ENCODE measurements at places on chromosomes 2 and 18.

GRCh38 chr2:102130647-102130991, 11.9 kb upstream of the IL1R1 start:
- DNase-seq, result no peak

DNA sequence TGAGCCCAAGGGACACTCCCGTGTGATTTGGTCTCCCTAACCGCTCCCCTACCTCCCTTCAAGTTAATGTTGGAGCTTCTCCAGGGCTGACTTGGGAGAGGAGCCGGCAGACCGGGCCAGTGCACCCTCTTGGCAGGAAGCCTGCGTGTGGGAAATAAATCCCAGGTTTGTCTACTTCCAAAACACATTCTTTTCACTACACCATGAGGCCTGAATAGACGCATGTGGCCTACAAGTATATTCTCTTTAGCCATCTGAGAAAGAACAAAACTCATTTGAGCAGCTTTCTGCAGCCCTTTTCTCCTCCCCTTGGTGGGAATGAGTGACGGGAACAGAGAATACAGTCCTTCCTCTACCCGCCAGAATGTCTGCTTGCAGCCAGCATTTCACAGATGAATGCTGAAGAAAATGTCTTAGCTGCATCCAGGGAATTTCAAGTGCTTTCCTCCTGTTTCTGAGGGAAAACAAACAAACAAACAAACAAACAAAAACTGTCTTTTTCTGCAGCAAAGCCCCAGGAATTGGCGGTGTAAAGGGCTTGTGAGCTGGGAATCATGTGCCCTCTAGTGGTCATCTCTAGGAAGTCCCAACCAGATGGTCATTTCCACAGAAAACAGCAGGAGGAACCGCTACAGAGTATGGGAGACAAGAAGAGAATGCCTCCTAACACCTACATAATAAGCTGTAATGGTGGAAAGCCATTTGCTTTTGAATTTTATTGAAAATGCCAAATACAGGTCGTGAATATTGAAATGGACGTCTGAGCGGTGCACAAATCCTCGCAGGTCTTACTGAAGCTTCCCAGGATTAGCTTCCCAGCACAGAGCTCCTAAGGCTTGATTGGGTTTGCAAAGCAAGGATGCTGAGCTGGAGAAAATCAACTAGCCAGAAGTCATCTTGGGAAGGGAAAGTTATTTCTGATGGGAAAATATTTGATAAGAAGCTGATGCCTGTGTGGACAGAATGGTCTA, 41.2 kb upstream of the DAPL1 start:
- DNase-seq, result peak; percentile 81

DNA sequence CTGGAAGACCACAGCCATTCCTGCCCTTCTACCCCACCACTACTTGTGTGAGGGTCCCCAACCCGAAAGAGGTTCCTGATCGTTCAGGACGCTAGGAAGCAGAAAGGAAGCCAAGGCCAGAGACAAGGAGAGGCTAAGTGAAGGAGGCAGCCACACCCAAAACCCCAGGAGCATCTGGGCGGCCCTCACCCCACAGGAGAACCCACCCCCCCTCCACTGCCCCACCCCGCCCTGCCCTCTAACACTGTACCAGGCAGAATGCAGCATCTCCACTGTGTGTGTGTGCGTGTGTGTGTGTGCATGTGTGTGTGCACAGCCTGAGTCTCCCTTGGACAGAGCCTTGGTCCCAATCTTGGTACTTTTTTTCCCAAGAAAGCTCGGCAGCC, 207.5 kb upstream of the HAAO start:
- no peak for DNase-seq

DNA sequence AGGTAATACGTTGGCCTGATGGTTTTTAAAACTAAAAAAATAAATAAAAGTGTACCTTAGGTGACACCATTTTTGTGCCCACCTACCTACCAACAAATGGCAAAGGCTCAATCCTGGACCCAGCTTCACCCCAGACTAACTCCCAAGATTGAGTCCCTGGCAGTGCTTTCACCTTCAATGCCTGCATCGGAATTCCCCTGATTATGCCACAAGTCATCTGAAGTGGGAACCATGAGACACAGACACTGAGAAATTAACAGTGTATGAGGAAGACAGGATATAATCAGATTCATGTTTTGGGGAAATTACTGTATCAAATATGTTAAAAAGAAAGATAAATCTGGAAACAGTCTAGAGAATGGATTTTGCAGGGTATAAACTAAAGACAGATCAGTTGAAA, 41.6 kb downstream of the ZBTB14 start:
- no peak for DNase-seq

DNA sequence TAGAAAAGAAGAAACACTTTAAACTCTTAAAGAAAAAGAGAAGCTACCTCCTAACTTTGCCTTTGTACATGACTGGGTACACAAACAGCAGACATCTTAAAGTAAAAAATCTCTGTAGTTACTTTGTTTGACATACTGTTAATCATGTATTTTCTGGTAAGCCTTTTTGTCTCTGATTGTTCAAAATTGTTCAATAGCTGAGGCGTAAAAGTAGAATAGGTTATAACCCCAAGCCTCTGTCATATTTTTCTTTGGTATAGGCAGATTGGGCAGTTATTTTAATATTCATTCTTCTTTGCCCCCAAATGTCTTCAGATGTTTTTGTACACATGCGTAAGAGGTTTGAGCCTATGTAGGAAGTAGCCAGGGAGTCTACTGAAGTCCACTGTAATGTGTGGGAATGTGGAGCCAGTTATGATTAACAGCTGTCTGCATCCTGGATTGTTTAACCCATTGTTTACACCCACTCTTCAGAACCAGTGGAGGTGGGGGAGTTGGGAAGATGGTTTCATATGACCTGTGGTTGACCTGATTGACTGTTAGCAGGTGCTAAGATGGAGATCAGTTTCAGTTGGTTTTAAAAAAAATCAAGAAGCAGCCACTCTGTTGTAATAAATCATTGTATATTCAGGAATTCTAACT, 150.5 kb downstream of the TANC1 start:
- peak; percentile 34 for DNase-seq

GRCh38 chr2:83650161-83650560, 808.9 kb downstream of the SUCLG1 start:
- DNase-seq, result no peak

GRCh38 chr2:154497019-154497418, 201.5 kb upstream of the KCNJ3 start:
- DNase-seq, result no peak

- no peak for DNase-seq
Observed at GRCh38 chr18:28736223-28736622, 559.3 kb upstream of the CDH2 start.

DNA sequence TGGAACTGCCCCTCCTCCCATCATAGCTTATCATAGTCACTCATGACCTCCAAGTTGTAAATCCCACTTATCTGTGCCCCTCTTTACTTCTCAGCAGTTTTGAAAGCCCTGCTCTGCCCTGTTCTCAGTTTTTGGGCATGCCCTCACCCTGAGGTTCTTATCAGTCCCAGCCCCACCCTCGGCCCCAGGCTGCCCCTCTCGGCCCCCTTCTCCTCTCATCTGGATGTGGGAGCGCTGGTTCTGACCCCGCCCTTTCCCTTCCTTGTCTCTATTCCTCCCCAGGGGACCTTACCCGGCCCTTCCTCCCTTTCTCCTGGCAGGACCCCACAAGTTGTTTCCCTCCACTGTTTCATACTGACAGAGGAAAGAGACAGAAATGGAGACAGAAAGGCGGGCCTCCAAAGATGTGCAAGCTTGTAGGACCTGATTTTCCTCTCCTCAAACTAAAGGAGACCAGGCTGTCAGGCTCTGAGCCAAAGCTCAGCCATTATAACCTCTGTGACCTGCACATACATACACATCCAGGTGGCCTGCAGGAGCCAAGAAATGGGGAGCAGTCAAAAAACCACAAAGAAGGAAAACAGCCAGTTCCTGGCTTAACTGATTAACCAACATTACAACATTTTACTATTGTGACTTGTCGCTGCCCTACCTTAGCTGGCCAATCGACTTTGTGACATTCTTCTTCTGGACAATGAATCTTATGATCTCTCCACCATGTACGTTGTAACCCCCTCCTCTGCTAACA, 171.0 kb upstream of the HS6ST1 start:
- DNase-seq, result no peak

GRCh38 chr18:22872900-22873537, 60.1 kb upstream of the RBBP8 start:
- DNase-seq, result no peak

GRCh38 chr2:63899639-63900038, 57.9 kb downstream of the UGP2 start:
- no peak for DNase-seq

GRCh38 chr2:219158586-219158985, 2.0 kb downstream of the NHEJ1 start:
- DNase-seq, result no peak

DNA sequence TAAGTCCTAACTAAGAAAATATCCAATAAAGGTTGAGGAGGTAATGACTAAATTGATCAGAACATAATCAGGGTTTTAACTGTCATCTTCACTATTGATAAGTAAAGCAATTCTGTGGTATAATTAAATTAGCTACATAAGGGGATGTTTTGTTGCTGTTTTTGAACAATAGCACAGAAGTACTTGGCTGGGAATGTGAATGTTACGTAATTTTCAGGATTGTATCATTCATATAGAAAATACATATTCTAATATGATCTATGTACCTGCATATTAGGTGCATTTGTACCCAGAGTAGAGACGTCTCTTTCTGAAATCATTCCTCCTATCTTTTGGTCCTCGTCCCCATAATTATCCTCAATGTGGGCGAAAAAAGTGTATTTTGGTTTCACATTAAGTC, 109.0 kb downstream of the PIEZO2 start:
- no peak for DNase-seq

DNA sequence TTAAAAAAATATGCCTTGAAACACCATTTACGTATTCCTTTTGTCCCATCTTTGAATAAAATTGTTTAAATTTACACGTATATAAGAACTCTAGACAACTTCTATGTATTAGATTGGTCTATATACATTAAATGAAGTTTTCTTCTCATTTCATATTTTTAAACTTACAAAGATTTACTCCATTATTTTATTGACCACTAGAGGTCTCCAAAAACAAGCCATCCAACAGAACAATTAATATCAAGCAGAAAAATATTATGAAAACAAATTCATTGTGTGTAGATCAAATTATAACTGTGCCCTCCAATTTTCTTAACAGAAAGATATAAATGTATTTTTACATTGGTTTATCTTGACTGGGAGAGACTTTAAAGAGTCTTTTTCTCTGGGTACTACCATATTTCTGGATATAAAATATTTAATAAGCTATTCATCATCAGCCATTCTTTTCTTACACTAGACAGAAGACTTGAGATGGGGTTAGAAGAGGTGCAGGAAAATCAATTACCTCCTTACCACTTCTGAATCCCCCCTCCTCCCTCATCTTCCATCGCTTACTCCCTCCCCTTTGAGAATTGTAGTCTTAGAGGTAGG, 66.5 kb downstream of the DPP4 start:
- peak; percentile 15 for DNase-seq

- peak; percentile 64 for DNase-seq
Observed at GRCh38 chr2:76075126-76075525, 364.4 kb upstream of the GCFC2 start.

DNA sequence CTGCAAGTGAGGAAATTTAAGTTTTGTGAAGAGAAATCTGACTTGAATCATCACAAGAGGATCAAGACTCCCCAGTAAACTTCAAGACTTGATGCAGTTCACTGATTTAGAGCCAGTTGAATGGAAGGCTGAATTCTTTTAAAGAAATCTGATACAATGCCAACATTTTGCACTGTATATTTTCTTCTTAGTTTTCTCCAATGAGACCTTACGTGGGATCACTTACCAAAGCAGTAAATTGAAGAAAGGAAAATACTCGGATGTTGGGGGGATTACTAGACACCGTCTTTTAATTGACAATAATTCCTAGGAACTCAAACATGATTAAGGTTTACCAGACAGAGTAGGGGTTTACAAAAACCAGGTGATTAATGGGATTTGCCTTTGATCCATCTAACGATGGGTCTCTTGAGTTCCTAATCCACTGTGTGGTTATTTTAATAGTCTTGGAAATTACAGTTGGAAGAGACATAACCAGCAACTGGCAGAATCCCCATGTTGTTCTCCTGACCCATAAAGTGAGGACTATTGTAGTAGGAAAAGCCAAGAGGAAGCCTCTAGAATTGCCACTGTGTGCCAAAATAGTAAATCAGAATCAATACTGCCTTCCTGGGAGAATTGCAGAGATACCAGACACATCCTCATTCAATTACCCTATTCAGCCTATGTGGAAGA, 354.5 kb downstream of the PID1 start:
- DNase-seq, result no peak

DNA sequence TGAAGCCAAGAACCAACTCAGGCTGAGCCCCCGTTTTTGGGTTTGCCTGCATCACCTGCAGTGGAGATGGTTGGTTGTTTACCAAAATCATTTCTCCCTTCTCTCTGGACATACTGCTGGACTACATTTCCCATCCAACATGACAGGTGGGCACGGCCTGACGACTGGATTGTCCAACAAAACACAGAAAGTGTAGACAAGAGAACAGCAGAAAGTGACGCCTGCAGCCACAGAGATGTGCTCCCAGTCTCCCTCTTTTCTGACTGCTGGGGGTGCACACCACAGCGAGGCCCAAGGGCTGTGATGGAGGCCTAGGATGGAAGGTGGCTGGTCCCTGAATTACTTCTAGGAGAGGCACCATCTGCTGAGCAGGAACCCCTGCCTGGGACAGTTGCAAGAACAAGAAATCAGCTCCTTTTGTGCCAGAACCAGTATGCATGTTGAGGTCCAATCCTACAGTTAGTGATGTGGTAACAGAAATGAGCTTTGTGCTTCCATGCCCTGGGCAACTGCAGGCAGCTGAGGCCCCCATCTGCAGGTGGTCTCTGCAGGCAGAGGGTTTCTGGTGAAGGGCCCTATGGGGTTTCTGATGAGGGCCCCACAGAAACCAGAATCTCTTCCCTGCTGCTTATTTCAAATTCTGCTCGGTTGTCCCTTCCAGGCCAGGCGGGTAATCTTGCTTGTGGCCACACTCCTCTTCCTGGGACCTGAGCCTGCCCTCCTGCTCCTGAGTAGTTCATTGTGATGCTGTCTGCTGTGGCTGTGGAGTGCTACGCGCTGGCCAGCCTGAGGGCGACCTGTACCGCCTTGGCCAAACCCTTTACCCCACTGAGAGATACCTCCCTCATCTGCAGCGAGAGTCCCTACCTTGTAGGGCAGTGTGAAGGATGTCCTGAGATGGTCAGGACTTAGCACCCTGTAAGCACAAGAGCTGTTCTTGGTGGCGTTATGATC, 168.3 kb downstream of the ASB1 start:
- no peak for DNase-seq

GRCh38 chr2:95024960-95025405, 525 bp upstream of the MAL start:
- no peak for DNase-seq

DNA sequence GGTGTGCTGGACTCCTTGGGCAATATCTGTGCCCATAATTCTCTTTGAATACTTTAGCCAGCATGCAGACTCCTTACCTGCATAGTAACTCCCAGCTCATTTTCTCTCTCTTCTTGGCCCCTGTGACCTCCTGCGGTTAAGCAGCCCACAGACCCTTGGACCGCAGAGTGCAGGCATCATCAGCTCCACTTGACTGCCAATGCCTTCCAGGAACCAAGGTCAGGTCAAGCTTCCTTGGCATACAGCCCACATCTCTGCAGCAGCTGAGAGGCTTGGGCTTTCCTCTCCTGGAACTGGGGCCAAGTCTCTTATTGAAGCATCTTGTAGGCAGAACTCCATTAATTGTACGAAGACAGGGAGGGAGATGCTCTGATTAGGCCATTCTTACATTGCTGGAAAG, 130.1 kb upstream of the PIEZO2 start:
- no peak for DNase-seq

GRCh38 chr2:158967731-158968395, 577 bp upstream of the TANC1 start:
- peak; percentile 79 for DNase-seq

GRCh38 chr2:42342795-42343241, 18.2 kb downstream of the COX7A2L start:
- no peak for DNase-seq

Measured in NCI-H2171 treated with DMSO at 0.1 percent for 48 hours (cell line).